ENCODE measurements at places on chromosomes 2 and 18.

DNA sequence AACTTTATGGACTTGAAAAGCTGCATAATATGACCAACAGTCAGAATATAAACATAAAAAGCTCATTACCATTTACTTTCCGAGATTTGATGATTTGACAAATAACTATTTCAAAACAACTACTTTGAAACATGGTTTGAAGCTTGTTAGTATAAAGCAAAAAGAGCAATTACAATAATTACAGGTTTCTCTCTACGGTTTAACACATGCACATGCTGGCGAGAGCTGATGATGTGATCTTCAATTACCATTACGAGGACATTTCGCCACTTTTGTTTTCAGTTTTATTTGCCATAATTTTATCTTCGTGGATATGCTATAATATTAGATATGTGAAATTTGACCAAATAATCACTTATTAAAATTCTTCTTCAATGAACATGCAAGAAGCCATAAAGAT is 270.1 kb downstream of the TCF4 start:
- DNase-seq: no peak
- H3K36me3 ChIP-seq: no peaks in the 10 kb centered on the region
- H3K4me1 ChIP-seq: peaks cover 2% of the 10 kb centered on the region
- H3K27me3 ChIP-seq: peaks cover 4% of the 10 kb centered on the region
- H3K27ac ChIP-seq: no peak overlapping the region

GRCh38 chr2:160918906-160919503 is 241.2 kb upstream of the TANK start:
- no peaks in the 10 kb centered on the region for H3K4me1 ChIP-seq
- no peak overlapping the region for H3K27ac ChIP-seq
- no peaks in the 10 kb centered on the region for H3K36me3 ChIP-seq
- peak; percentile 51 for DNase-seq

GRCh38 chr2:21181957-21182356 is 58.2 kb downstream of the TDRD15 start:
- DNase-seq: no peak
- H3K4me1 ChIP-seq: no peaks in the 10 kb centered on the region
- no peak overlapping the region for H3K4me3 ChIP-seq
- H3K27ac ChIP-seq: no peak overlapping the region
- H3K27me3 ChIP-seq: no peaks in the 10 kb centered on the region

DNA sequence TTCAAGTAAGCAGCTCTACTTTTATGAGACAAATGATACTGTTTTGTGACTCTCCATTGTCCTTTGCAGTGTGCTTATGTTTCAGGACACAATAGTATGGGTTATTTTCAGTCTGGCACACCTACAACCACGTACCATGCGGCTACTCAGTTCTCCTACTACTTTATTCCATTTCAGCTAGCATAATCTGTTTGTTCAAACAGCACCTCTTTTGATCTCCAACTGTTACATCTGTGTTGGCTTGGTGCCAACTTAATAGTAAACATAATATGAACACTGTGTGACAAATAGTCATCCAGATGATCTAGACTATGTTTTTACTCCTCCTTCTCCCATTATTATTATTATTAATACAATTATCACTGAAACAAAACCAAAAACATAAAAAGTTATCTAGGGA is 40.5 kb downstream of the MYO3B start:
- no peaks in the 10 kb centered on the region for H3K36me3 ChIP-seq
- no peak overlapping the region for H3K4me3 ChIP-seq
- no peaks in the 10 kb centered on the region for H3K27me3 ChIP-seq
- no peak overlapping the region for H3K27ac ChIP-seq
- H3K4me1 ChIP-seq: no peaks in the 10 kb centered on the region
- no peak for DNase-seq

- H3K27ac ChIP-seq: no peak overlapping the region
- DNase-seq: no peak
- H3K36me3 ChIP-seq: no peaks in the 10 kb centered on the region
Measured at GRCh38 chr2:73359915-73360697, 25.5 kb upstream of the ALMS1 start.

All from liver (tissue), 10 donors.